ENCODE measurements at places on chromosomes 11 and 22.

DNA sequence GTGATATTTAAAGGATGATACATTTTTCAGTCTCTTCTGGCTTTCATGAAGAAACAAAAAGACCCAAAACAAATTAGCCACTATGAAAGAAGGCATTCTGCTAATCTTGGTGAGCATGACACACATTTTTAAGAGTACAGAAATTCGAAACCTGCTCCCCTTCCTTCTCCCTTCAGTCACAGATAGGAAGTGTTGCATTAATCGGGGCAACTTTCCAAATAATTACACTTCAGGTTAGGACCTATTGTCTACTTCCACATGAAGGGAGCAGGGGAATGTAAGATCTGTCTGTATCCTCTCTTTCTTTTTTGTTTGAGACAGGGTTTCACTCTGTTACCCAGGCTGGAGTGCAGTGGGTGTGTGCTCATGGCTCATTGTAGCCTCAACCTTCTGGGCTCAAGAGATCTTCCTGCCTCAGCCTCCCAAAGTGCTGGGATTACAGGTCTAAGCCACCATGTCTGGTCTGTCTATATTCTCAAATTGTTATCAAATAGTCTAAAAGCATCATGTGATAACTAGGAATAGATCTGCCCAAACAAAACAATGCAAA is 45.8 kb downstream of the NCAM1 start:
- no peak for DNase-seq

- no peak for DNase-seq
These were observed 29.9 kb downstream of the CHRDL2 start for GRCh38 chr11:74701351-74701750.

GRCh38 chr11:76835928-76836612 is 24.6 kb upstream of the ACER3 start:
- no peak for DNase-seq

DNA sequence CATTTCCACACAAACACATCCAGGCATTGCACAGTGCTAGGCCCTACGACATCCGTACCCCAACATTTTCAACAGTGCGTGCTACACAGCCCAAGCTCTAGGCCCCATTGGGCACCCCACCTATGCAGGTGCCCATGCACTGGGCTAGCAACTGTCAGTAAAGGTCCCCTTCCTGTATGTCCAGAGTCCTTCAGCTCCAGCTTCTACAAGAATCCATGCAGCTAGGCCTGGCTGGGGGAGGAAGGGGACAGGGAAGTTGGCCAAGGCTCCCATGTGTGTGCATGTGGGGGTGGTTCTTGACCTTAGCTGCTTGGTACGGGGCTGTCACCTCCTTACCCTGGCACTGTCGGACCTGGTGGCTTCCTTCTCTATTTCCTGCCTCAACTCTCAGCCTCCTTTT is 1.3 kb downstream of the B3GAT1 start:
- no peak for DNase-seq

DNA sequence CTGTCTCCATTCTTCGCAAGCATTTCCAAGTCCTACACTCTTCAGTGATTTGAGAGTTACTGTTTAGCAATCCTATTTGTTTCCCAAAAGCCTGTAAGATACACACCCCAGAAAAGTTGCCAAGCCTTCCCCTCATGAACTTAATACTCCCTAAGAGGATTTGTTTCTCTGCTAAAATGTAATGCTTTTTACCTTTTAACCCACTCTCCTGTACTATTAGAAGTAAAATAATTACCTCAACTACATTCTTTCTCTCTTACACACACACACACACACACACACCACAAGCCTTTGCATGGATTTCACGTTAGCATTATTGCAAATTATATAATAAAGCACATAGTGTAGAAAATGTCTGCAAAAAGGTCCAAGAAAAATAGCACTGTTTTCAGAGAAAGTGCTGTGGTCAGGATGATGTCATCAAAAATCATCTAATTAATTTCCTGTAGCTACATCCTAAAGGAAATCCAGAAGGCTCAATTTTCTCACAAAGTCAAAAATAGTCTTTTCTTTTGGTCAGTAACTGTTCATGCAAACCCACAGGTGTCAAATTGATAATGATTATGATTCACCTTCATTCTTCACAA is 364.1 kb upstream of the PITPNB start:
- no peak for DNase-seq

- peak; percentile 78 for DNase-seq
These were observed at the start of gene CTSW for GRCh38 chr11:65879617-65880016. CTSW (plus strand) TSS chr11:65879837; CDS start chr11:65879855, 18 bp downstream.

DNA sequence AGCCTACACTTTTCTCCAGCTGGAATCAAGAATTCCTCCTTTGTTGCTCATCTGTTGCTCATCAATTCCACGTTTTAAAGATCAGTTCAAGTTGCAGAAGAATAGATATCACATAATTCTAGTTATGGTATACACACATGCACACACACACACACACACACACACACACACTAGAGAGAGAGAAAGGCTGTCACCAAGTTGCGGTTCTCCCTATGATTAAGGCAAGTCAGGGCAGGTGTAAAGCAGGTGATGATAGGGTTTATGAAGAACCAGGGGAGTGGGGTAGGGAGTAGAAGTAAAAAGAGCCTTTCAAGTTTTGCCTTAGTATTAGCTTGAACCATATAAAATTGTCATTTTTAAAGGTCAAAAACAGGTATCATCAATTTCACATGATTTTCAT is 31.7 kb upstream of the TMPRSS4 start:
- DNase-seq = no peak

DNA sequence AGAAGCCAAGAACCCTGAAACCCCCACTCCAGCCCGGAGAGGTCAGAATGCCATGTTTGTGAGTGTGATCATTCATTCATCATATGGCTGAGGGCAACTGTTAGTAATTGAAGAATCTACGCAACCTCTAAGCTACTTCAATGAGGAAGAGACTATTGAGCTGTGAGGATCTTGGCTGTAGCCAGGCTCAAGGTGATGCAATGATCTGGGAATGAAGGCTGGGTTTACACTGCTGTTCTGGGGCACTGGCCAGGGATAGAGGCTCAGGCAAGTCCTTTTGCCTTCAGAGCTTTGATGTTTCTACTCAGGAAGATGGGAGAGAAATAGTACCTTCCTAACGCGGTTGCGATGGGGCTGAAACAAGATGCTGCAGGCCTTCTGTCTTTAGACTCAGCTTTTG is 12.9 kb downstream of the CRYBB2 start:
- no peak for DNase-seq

DNA sequence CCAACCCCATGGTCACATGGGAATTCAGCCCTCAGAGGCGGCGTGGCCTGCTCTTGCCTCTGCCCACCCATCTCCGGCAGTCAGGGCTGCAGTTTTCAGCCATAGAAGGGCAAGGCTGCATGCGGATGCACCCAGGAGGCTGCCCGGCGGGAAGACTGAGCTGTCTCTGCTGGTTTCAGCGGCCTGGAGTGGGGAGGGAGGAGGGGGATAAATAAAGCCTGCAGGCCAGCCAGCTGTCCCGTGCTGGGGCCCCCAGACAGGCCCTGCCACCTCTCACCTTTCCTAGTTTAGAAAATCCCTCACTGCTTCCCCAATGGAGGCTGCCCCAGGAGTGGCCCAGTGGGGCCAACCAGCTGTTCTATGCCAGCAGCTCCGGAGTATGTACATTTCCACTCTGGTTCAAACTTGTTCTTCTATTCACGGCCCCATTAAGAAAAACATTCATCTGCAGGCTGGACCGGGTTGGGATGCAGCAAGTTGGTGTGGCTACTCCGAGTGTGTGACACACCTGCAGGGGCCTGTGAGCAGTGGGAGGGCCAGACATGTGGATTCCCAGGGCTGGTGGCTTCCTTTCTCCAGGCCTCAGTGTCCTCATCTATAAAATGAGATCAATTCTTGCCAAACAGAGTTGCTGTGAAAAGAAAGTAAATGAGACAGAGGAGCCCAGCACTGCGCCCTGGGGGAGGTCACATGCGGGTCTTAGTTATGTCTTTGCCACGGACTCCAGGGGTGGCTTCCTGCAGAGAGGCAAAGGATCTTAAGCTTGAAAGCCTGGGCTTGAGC is 5.0 kb downstream of the MICALL1 start:
- DNase-seq = no peak

GRCh38 chr11:69320326-69320725 is 26.4 kb downstream of the MYEOV start:
- no peak for DNase-seq

DNA sequence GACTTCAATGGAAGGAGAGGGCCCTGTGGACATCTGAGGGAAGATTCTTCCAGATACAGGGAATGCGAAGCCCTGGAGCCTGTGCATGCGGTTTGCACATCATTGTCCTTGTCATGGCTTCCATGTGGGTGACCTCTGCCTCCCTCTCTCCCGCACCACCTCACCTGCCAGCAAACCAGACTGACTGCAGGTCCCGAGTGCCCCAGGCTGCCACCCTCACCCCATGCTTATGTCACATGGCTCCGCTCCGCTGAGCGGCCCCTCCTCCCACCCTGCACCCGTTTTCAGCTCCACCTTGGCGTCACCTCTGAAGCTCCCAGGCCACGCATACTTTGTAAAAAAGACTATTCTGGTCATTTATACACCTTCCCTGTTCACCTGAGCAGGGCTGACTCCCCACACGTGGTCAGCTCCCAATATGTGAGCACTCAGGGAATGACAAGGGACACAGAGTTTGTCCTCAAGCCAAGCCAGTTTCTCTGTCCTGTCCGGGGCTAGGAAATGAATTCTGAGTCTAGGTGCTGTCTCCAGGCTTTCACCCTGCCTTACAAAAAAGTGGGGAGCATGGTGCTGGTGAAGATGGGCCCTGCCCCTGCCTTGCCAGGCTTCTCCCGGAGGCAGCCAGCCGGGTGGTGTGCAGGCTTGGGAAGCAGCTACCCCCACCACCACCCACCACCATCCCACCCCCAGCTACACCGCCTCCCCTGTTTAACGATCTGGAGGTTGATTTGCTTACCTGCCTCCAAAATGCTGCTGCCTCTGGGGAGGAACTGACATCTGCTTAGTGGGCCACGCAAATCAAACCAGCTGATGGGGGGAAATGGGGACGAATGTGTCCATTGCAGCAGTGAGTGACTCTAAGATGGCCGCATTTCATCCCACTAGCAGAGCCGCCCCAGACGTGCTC is 32.7 kb downstream of the FAM83F start:
- no peak for DNase-seq

GRCh38 chr11:40797981-40798380 is 661.5 kb downstream of the LRRC4C start:
- no peak for DNase-seq

- DNase-seq = no peak
These were observed 397.1 kb downstream of the TENM4 start for GRCh38 chr11:79043726-79044125.

DNA sequence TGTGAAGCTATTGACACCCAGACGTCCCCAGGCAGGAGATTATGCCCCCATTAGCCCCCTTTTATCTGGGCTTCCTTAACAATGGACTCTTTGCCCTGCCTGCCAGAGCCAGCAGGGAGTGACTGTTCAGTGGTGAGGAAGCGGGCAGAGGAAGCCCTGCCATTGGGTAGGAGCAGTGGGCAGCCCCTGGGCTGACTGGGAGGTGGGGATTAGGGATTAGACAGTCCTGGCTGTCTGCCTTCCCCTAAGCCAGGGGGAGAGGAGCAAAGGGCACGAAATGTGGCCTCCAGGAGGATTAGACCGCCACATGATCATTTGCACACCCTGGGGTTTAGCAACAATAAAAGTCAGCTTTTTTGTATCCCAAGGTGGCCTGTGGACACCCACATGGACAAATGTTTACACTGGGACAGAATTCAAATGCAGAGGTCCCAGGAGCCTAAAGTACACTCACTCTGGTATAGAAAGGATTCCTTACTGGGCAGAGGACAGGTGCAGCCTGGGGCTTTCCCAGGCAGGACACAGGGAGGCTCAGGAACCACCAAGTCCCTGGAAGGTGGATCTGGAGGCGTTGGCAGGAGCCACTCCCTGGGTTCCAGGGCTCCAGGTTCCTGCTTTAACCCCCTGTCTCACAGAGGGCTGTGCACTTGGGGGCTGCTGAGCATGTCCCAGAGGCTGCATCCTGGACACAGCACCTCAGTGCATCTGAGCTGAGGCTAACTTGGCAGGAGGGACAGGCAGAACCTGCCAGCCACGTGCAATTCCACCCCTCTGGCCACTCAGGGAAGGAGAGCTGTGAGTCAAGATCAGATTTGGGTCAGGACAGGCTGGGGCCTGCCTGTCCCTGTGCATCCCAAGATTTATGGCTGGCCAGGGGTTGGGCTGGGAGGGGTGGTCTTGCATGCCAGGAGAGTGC is 2.1 kb downstream of the PNPLA3 start:
- DNase-seq = no peak

- no peak for DNase-seq
These were observed 1.5 kb downstream of the CRKL start for GRCh38 chr22:20918663-20919218.

DNA sequence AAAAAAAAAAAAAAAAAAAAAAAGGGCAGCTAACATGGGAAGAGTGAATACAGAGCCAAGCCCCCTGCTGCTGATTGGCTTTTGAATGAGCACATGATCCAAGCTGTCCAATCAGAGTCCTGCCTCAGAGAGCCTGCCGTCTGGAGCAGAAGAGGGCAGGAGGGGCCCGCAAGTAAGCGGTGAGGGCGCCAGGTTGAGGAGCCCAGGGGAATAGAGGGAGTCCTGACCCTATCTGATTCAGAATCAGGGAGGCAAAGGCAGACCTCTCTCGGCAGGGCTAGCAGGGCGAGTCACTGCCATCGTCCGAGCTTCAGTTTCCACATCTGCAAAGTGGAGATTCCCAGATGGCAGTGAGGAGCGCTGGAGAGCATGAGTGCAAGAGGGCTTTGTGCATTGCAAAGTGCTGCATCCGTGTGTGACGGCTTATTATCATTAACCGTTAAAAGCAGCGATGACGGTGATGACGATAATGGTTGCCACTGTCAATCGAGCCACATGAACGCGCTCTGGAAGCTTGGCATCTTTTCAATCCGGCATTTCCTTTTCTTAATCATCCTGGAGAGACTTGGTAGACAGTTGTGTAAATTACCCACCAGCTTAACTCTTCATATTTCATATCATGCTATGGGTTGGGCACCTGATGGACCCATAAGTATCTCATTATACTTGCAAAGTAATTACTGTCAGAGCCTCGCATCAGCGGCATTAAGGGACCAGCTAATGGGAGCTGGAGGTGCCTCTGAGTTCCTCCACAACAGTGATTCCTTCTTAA is 68.6 kb upstream of the ATXN10 start:
- DNase-seq = peak; percentile 12

- DNase-seq = no peak
These were observed 10.8 kb upstream of the RAC2 start for GRCh38 chr22:37254867-37255233.

- no peak for DNase-seq
These were observed 7.3 kb upstream of the MYEOV start for GRCh38 chr11:69286374-69287371.

- DNase-seq = no peak
These were observed 427.5 kb downstream of the METTL15 start for GRCh38 chr11:28535677-28536076.

GRCh38 chr11:93903989-93904388 is 53.6 kb upstream of the VSTM5 start:
- no peak for DNase-seq

- no peak for DNase-seq
These were observed 208.4 kb downstream of the NXPE2 start for GRCh38 chr11:114886644-114887265.

DNA sequence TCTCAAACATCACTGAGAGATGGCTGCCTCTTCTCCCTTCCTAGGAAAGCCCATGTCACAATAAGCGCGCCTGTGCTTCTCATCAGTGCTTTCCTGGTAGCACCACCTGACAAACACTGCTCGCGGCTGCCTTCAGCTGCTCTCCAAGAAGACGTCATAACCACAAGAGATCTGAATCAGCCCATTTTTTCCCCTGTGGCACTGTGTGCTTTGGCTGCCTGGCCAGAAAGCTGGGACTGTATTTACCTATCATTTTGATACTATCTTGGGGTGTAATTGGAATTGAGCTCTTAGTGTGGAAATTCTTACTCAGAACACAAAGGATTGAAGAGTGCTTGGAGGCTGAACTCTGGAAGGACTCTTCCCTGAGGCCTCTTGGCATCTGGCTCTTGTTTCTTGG is 50.3 kb upstream of the EHF start:
- DNase-seq = no peak

Data from natural killer cell treated with Interleukin-12 subunit alpha and Interleukin-12 subunit beta and Interleukin-15 and Interleukin-18, amount 100 ng/mL, for 72 hours (primary cell).